Hindlimb muscle (tissue), 1 donor: ENCODE measurements at places on chromosomes 5 and 9.

DNA sequence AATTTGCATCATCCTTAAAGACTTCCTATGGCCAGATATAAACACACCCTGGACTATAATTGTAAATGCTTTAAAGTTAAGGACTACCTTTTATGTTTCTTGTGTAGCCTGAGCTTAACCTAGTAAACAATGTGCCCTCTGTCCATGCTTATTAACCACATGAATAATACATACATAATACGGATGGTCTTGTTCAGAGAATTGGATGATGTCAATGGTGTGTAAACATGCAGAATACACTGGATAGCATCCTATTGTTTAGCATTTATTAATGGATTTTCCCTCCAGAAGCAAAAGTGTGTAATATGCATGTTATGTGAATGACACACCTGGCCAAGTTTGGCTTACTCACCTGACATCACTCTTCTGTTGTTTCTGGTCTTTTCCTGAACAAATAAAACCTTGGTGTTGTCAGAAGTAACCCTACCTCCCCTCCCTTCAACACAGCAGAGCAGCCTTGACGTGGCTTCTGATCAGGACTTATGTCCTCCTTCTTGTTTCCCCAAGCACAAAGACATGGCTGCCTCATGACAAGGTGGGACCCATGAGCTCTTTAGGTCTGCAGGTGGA, 517.9 kb downstream of the MTRR start:
- no peak for DNase-seq

- no peak for DNase-seq
Measured at GRCh38 chr9:35277171-35277520, 115.3 kb downstream of the UNC13B start.

GRCh38 chr5:139446956-139447779, 7.8 kb upstream of the DNAJC18 start:
- no peak for DNase-seq

GRCh38 chr5:68748101-68748500, 345.7 kb upstream of the SLC30A5 start:
- DNase-seq: no peak

DNA sequence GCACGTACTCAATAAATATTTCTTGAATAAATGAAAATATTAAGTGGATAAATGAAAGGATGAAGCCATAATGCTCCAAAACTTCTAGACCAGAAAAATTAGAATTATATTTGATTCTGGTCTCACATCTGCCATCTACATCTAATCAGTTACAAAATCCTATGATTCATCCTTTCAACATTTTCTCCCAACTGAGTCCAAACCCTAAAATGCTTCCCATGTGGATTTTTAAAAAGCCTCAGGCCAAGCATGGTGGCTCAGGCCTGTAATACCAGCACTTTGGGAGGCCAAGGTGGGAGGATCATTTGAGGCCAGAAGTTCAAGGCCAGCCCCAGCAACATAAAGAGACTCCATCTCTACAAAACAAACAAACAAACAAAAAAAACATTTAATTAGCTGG, 31.6 kb upstream of the FST start:
- DNase-seq: no peak

GRCh38 chr9:20740304-20740703, 56.2 kb downstream of the FOCAD start:
- no peak for DNase-seq

DNA sequence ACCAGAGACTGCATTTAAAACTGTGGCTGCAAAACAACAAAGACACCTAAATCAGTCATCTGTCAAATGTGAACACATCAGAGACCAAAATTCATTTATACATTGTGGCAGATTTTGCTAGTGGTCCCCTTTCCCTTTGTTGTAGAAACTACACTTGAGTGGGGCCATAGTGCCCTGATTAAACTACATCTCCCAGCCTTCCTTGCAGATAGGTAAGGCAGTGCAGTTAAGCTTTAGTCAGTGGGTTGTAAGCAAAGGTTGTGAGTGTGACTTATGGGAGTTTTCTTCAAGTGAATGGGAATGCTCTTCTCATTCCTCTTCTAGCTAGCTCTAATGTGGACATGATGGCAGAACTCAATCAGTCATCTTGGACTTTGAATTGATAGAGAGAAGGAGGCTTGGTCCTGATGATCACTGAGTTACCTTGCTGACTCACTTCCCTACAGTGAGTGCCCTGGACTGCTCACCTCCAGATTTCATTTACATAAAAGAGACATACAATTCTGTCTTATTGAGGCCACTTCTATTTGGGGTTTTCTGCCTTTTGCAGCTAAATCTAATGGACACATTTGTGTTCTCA, 35.2 kb upstream of the SPARC start:
- no peak for DNase-seq

DNA sequence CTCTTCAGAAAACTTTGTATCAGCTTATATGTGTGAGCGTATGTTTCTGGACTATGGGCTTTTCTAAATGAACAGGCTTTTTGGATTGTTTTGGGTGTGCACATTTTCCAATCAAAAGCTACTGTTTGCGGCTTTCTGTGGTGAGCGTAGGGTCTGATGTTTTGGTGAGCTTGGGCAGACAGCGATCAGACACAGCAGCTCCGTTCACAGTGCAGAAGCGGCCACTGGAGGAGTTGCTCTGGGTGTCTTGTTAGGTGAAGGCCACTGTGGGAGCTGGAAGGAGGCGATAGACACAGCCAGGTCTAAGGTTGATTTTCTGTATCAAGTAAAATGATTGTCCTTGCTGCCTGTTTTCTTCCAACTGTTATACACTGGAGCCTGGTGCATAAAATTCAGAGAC, 11.1 kb downstream of the PRRC2B start:
- DNase-seq: no peak

- DNase-seq: no peak
Measured at GRCh38 chr5:172897481-172898217, 61.6 kb upstream of the RPL26L1 start.

DNA sequence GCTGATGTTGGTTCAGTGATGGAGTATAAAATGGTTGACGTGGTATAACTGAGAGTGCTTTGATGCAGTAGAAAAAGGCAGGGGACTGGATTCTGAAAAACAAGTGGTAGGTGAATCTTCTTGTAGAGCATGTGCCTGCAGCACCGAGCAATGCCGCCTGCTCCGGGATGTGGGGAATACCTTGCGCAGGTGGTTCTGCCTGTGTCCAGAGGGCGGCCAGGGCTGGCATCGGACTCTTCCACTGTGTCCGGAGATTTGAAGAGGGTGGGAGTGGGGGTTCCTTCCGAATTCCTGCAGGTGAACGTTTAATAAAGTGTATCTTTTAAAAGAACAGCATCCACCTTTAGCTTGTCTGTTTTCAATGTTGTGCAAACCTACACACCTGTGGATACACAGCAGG, 238.0 kb downstream of the FANCC start:
- no peak for DNase-seq

DNA sequence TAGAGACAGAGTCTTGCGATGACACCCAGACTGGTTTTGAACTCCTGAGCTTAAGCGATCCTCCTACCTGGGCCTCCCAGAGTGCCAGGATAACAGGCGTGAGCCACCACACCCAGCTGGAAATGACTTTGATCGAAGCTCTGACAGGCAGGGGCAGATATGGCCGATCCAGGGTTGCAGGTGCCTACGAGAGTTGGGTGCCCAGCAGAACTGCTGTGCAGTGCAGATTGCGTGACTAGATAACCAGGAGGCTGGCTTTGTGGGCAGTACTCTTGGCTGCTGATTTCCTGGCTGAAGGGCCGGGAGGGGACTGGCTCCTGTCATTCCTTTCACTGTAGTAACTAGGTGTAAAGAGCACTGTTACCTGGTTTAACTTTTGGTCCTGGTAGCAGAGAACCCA, 11.8 kb downstream of the TBC1D13 start:
- no peak for DNase-seq

DNA sequence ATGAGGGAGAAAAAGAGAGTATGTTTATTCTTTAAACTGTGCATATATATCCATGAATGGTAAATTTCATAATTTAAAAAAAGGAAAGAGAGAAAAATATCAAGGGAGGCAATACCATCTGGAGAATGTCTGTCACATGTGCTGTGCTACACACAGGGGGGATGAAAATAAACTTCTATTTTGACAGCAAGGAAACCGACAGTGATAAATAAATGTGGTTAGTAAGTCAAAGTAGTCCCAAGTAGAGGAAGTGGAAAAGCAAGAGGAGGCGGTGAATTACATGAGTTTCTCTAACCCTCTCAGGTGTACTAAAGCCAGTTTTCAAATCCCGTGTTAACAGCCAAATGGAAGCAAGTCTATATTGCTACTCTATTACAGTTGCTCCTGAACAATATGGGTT, 83.3 kb downstream of the ICE1 start:
- no peak for DNase-seq

GRCh38 chr5:36365896-36366295, 64.2 kb upstream of the RANBP3L start:
- DNase-seq: no peak

DNA sequence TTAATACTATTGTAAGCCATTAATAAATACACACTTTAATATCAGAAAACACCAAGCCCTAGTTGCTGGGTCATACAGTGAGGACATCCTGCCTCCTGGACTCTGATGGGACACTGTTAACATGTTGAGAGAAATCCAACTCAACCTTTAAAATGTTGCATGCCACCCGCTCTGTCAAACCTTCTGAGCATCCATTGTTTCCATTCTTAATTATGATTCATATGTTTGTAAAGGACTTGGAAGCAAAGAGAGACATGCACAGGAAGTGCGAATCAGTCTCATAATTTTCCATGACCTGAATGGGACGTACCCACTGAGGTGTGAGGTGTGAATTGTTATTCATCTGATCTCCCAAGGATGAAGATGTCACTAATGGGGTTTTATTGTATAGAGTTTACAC, 186.4 kb downstream of the CAAP1 start:
- DNase-seq: no peak

DNA sequence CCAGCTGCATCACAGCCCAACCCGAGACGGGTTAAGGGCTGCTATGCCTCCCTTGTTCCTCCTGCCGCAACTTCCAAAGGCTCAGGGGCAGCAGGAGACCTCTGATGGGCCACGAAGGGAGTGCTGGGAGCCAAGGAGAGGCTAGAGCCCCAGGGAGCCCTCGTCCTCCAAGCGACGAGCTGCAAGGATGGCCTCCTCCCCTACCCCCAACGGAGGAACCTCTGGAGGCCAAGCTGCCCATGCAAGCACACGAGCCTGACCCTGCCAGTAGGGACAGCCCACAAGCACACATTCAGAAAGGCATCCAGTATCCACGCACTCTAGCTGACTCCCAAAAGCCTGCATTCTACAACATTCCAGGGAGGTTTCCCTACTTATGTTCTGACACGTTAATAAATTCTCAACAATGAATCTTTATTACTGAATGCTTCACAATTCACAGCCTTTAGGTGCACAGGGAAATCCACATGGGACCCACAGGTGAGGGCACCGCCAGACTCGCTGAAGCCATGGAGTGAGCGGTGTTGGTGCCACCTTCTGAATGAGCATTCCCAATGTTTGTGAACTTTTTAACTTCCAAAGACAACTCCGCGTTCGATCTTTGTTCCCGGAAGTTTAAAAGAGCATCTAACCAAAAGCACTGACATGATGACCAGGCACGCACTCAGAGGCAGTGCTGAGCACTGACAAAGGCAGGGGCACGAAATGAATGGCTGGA, 28.7 kb downstream of the IPPK start:
- no peak for DNase-seq

GRCh38 chr9:95268681-95269080, 48.8 kb downstream of the FANCC start:
- DNase-seq: peak; percentile 17
